Left renal pelvis (tissue), 4 donors: ENCODE measurements at places on chromosomes 2 and 18. TPM values are rescaled to one million over a fixed set of nuclear protein-coding genes. Genes with fewer than 3 reads are reported as not detected.

GRCh38 chr2:218397463-218397819, 2.2 kb upstream of the CTDSP1 start:
- DNase-seq, result no peak

DNA sequence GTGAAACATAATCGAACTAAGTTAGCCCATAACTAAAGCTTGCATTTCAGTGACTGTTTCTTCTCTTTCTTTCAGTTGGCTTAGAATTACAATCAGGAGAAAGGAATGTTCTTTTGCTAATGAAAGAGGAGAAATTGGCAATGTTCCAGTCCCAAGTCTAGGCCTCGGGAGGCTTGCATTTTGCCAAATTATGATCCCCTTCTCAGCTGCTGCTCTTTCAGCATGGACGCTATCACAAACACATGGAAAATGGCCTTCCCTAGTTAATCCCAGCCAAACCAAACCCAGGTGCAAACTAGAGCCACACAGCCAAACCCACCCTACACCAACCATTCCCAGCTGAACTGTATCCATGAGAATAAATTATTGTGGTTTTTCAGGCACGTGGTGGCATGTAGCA, 605.2 kb upstream of the LRRTM4 start:
- DNase-seq, result no peak

GRCh38 chr2:186347472-186347871, 138.6 kb upstream of the ZC3H15 start:
- DNase-seq, result no peak

GRCh38 chr2:42812899-42813479, 20.6 kb upstream of the HAAO start:
- DNase-seq, result no peak

DNA sequence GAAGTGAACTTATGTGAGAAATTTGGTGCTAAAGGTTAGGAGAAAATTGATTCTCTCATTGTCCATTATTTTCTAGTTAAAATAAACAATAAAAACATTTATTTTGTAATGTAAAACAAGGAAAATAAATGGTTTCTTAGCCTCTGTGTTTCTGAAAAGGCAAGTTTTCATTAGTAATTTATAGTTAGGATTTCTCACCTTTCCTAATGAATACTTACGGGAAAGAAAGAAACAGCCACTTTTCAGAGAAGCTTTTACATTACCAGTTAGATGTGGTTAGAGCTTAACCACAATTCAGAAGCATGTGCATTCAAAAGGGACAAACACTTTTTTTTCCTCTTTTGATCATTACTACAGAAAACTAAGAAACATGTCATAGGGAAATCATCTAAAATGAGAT, 18.8 kb downstream of the NEMP2 start:
- DNase-seq, result no peak

- no peak for DNase-seq
These were observed 97.3 kb upstream of the ST3GAL5 start for GRCh38 chr2:85986121-85986520.

DNA sequence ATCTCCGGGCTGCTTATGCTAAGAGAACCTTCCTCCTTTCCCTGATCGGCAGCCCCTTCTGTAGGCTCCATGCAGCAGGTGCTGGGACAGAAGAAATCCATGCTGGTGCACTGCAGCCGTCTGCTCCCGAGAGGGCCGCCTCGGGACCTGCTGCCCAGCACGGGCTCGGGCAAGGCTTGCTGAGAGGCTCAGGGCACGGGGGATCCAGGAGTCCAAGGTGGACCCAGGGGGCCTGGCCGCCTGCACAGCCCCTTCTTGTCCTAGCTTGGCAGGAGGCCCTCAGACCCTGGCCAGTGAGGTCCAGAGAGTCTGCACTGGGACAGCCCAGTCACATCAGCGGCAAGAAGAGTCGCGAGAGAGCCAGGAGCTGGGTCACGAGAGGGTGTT, 13.3 kb upstream of the DUSP2 start:
- no peak for DNase-seq

- DNase-seq, result no peak
These were observed 167.9 kb downstream of the MGAT5 start for GRCh38 chr2:134421556-134422328.

- DNase-seq, result no peak
These were observed 534.9 kb downstream of the SLC4A3 start for GRCh38 chr2:220162320-220162719.

DNA sequence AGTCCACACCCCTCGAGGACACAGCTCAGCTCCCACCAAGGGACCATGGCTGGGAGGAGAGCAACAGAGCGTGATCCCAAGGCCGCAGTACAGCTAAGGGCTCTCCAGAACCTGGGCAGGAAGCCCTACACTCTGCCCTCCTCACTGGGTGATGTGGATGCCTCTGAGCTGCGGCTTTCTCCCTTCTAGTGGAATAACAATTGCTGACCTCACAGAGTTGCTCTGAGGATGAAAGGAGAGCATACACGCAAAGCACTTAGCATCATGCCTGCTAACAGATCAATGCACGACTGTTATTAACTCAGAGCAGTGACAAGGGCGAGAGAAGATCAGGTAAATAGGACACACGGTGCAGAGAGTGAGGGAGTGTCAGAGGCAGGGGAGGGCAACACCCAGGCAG, 74.2 kb downstream of the ZFP36L2 start:
- DNase-seq, result no peak

DNA sequence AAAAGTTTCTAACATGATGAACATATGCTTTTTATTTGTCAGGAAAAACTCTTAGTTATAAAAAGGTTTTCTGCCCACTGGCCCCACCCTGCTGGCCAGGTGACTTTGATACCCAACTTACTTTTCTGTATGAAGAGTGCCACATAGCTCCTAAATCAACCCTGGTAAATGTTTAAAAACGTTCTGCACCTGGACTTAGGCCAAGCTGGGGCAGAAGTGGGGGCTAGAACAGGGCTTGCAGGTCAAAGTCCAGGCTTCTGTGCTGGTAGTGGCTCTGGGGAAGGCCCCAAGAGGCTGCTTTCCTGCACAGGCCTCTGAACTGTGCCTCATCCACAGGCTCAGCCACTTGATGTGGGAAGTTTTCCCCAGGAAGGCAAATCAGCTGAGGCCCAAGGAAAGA, 171.7 kb downstream of the ANKRD30B start:
- DNase-seq, result no peak

DNA sequence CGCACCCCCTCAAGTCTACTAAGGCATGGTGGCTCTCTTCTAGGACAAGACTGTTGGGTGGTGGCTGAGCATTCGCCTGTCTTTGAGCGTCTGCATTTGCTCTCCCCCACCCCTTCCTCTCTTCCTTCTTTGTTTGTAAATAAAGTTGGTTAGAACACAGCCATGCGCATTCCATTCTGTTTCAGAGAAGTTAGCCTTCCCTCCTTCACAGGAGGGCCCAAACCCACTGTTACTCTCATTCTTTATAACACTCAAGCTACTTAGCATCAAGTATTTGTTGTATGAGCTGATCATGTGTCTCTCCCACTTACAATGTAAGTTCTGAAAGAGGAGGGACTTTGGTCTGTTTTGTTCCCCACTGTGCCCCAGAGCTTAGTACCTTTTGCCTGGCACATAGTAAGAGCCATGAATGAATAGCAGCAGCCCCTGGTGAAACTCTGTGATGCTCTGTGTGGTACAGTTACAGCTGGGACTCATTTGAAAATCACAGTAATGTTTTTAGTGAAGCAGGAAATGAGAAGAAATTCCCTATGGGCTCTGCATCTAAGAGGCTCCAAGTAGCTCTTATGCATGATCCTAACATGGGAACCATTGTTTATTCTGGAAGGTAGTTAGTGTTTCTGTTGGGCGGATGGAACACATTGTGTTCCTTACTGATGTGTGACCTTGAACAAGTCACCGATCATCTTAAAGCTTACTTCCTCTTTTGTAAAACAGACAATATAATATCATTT, 7.7 kb downstream of the MGAT5 start:
- DNase-seq, result no peak

GRCh38 chr18:77178559-77178958, 46.0 kb upstream of the MBP start:
- DNase-seq, result no peak

GRCh38 chr2:148933456-148933855, 58.4 kb downstream of the KIF5C start:
- no peak for DNase-seq

GRCh38 chr2:186068139-186068801, 329.7 kb downstream of the FSIP2 start:
- no peak for DNase-seq

GRCh38 chr2:157363612-157364101, 38.0 kb upstream of the ERMN start:
- no peak for DNase-seq

DNA sequence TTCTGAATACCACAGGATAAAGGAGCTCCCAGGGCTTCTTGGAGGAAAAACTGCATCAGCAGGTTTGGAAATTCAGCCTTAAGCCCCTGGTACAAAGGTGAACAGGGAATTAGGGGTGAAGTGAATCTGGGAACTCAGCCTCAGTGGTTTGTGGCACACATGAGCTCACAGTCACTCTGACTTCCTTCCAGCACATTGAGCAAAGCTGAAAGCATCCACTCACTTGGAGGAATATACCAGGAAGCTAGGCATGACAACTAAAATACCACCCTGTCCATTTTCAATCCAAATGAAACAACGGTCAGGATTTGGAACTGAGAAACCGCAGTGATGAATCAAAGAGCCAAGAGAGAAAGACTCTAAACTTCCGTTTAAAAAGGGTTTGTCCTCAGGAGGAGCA, 216.1 kb downstream of the ICOS start:
- no peak for DNase-seq

- DNase-seq, result no peak
These were observed 7.9 kb downstream of the ALPP start for GRCh38 chr2:232386490-232386739.

DNA sequence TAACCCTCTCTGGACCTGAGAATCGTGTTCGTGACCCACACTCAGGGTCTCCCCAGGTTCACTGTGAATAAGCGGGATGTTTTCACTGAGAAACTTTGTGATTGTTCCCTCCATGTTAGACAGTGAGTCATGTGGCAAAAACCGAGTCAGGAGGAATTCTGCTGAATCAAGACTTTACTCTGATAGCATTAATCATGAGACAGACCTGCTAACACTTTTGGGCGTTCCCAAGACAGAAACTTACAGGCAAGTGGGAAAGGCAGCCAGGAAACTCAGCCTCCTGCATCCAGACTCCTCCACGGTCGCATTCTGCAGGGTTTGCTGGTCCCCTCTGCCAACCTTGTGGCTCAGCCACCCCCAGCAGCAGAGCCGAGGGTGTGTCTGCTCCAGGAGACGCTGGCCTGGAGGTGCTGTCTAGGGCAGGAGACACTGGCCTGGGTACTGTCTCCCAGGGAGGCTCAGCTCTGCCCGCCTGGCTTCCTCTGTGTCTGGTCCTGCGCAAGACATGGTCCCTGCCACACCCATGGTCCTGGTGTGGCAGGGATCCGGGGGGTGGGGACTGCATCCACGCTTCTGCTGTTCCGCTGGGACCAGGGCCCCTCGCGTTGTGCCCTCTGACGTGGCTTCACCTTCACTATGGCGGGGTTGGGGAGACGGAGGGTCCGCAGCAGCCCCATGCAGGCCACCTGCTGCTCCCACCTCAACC, 177.4 kb downstream of the TWIST2 start:
- DNase-seq, result no peak

- no peak for DNase-seq
These were observed 36.3 kb downstream of the AOX1 start for GRCh38 chr2:200622106-200622505.

DNA sequence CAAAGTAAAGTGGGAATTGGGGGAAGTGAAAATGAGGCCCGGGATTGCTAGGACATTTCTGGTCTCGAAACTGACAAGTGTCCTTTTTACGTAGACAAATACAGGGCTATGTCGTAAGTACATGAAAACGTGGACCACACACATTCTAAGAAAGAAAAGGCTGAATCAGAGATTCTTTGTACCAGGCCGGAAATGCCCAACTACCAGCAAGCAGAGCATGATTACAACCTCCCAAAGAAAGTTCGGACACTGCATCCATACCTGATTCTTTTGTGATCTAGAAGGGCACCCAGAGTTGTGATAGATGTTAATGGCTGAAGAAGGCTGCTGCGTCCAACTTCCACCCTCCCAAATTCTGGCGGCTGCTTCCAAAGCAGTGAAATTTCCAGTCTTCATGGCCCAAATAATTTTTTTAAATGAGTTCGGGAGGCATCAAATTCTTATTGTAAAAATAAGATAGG, 1.7 kb downstream of the RBMS1 start:
- no peak for DNase-seq

- DNase-seq, result no peak
These were observed 6.2 kb downstream of the GGCX start for GRCh38 chr2:85554980-85555612.

DNA sequence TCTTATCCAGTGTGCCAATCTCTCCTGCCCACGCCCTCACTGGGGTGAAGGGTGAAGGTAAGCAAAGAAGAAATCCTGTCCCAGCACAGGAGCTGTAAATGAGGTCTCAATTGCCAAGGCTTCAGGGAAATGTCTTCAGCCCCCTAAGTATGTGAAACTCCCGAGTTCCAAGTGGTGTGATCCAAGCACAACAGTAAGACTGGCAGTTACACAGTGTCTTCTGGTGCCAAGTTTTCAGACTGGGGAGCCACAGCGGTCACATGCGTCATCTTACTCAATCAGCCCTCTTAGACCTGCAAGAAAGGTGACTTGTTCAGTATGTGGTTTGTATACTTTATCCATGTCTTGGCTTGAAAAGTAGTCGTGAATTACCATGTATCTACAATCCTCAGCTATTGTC, 55.0 kb upstream of the SPRED2 start:
- DNase-seq, result no peak

GRCh38 chr2:148971547-148971946, 67.0 kb upstream of the LYPD6B start:
- no peak for DNase-seq

- DNase-seq, result no peak
These were observed 251.4 kb downstream of the GLI2 start for GRCh38 chr2:120986898-120987650.

- DNase-seq, result no peak
These were observed 207.7 kb upstream of the CRIM1 start for GRCh38 chr2:36147670-36148390.

DNA sequence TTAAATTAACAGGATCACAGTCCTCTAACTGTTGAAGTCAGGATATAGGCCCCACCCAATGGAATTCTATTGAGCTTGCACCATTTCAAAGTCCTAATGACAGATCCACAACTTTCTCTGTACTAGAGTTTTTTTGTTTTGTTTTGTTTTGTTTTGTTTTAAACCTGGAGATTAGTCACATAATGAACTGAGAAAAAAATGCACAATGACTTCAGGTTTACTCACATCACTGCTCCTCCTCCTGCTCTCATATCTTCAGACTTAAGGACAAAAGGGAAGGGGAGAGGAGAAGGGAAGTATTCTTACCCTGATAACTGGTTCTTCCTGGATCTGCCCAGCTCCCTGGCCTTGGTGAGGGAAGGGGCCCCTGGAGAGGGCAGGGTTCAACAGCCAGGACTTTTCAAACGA, 208.2 kb upstream of the EPHA4 start:
- DNase-seq, result no peak

- no peak for DNase-seq
These were observed 124.2 kb downstream of the CABYR start for GRCh38 chr18:24263050-24263449.

Gene GCG
- polyA plus RNA-seq, result not detected

Gene KRCC1
- polyA plus RNA-seq, result 57.8 TPM

Gene CNTNAP5
- polyA plus RNA-seq, result 0.07 TPM

Gene KHK
- 52.3 TPM for polyA plus RNA-seq

Gene CACNB4
- polyA plus RNA-seq, result 10.6 TPM

Gene SCN9A
- 2.3 TPM for polyA plus RNA-seq

Gene UGT1A4
- polyA plus RNA-seq, result not detected

Gene CLEC4F
- polyA plus RNA-seq, result not detected

Gene CAPN14
- polyA plus RNA-seq, result 0.07 TPM

Gene CCDC68
- 3.2 TPM for polyA plus RNA-seq

Gene ARL4C
- 58.0 TPM for polyA plus RNA-seq

Gene VWA3B
- polyA plus RNA-seq, result 0.26 TPM
